A549 (cell line): ENCODE measurements at places on chromosomes 1 and 21.

GRCh38 chr1:101282314-101283038, 45.7 kb downstream of the S1PR1 start:
- no peak for DNase-seq

- DNase-seq = no peak
These were observed 200.2 kb downstream of the APP start for GRCh38 chr21:25970254-25970930.

DNA sequence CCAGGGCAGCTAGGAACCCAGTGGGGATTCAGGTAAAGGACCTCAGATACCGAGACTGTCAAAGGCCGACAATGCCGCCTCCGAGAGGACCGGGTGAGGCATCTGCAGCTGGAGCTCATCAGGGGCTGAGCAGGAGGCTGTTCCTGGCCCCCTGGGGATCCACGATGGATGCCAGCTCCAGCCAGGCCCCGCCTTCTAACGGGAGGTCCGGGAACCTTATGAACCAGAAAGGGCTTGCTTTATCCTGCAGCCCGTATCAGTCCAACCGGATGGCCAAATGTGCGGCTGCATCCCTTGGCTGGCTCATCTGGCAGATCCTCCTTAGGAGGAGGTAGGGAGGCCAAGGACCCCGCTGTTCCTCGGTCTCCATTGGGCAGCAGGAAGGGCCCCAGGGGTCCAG, 32.0 kb downstream of the SLC45A1 start:
- no peak for DNase-seq

DNA sequence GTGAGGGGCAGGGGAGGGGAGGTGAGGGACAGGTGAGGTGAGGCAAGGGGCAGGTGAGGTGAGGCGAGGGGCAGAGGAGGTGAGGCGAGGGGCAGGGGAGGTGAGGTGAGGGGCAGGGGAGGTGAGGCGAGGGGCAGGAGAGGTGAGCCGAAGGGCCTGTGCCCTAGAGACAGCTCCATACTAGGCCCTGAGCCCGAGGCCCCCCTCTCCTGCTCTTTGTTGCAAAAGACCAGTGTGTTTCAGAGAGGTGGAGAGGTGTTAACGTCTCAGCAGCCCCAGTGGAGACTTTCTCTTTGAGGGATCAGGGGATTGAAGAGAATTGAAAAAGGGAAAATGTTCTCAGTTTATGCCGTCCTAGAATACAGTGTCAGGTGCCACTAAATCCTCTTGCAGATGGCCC, 44.2 kb downstream of the EPHB2 start:
- no peak for DNase-seq

- no peak for DNase-seq
These were observed 25.3 kb downstream of the ZMYND12 start for GRCh38 chr1:42430286-42431135.

- DNase-seq = no peak
These were observed 3.4 kb downstream of the CACHD1 start for GRCh38 chr1:64473367-64473766.

DNA sequence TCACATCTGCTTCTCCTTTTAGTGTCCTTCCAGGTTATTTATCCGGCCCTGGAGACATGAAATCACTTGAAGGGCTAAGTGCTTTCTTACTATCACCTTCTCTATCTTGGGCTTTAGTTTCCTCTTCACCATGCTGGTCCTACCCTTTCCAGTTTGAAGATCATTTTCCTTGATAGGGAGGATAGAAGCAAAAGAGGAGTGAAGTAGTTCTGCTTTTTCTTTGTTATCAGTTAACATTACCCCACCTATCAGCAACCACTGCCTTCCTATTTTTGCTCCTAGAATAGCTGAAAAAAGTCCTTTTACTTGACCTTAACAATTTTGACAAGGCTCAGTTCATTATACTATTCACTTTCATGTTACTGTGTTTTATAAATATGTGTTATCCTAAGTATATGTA, 19.4 kb downstream of the RGL1 start:
- no peak for DNase-seq

GRCh38 chr1:154404511-154404931, 622 bp upstream of the IL6R start:
- no peak for DNase-seq

DNA sequence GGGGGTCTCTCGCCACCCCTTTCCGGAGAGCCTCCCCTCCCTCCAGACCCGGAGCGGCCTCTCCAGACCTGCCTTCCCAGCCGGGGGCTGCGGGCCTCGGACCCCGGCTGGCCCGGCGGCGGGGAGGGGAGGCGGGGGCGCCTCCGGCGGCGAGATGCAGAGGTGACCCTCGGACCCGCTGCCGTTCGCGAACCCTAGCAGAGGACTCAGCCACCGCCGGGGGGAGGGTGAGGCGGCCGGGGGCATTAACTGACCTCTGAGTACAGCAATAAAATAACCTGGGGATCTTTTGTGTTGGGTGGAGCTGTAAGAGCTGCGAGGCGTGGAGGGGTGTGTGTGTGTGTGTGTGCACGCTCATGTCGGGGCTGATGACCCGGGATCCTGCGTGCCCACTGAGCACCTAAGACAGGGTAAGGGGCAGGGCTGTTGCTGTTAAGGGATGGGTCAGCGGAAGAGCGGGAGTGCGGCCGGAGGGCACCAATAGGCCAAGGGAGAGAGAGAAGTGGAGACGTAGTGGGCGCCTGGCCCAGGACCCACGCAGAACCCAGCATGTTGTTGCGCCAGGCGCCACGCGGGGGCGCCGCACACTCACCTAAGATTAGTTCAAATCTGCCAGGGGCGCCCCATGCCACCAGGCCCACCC, 6.3 kb downstream of the HAPLN2 start:
- peak; percentile 61 for DNase-seq

- DNase-seq = no peak
These were observed 117.5 kb downstream of the BACH1 start for GRCh38 chr21:29416268-29416667.

- no peak for DNase-seq
These were observed 104.6 kb downstream of the ARHGEF10L start for GRCh38 chr1:17643861-17644703.

DNA sequence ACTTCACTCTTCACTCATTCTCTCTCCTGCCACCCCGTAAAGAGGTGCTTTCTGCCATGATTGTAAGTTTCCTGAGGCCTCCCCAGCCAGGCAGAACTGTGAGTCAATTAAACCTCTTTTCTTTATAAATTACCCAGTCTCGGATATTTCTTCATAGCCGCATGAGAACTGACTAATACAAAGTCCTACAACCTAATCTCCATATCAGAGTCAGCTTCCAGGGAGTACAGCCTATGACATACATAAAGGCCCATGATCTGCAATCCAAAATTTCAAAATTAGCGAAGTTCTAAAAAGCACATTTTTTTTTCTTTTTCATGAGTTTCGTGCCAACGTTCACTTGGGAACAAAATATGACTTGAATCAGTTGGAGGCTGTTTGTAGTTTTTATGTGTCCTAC, 256.9 kb upstream of the DUSP10 start:
- DNase-seq = no peak

- DNase-seq = no peak
These were observed 28.9 kb upstream of the NFASC start for GRCh38 chr1:204841798-204842197.

GRCh38 chr1:157497284-157497683, 55.0 kb downstream of the FCRL5 start:
- DNase-seq = no peak

DNA sequence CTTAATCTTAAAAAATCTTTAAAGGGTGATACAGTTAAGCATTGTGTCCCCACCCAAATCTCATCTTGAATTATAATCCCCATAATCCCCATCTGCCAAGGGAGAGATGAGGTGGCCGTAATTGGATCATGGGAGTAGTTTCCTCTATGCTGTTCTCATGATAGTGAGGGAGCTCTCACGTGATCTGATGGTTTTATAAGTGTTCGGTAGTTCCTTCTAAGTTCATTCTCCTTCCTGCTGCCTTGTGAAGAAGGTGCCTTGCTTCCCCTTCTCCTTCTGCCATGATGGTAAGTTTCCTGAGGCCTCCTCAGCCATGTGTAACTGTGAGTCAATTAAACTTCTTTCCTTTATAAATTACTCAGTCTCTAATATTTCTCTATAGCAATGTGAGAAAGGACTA, 10.7 kb downstream of the DHRS3 start:
- no peak for DNase-seq

DNA sequence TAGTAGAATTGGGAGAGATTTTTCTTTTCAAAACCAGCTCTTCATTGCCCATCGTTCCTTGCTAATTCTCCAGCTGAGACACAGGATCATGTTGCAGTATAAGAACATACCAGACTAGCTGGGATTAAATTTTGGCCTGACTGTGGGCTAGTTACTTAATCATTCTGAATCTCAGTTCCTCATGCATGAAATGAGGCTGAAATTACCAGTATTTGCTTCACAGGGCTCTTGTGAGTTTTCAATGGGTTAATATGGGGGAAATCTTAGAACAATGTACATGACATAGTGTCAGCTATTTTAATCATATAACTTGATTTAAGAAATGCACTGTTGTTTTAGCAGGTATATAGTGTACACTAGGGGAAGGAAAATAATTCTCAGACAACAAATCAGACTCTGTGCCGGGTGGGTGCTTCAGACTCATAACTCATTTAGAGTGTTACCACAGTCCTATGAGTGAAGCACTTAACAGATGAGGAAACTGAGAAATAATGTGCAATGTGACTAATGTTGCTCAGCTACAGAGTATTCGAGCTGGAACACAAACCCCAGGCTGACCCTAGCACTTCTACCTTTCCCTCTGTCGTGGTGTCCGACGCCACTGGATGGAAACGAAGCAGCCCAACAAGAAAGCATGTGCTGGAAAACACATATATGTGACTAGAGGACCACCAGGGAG, 137.6 kb upstream of the SGIP1 start:
- DNase-seq = no peak

GRCh38 chr21:37660709-37661108, 255.5 kb downstream of the KCNJ6 start:
- DNase-seq = no peak

DNA sequence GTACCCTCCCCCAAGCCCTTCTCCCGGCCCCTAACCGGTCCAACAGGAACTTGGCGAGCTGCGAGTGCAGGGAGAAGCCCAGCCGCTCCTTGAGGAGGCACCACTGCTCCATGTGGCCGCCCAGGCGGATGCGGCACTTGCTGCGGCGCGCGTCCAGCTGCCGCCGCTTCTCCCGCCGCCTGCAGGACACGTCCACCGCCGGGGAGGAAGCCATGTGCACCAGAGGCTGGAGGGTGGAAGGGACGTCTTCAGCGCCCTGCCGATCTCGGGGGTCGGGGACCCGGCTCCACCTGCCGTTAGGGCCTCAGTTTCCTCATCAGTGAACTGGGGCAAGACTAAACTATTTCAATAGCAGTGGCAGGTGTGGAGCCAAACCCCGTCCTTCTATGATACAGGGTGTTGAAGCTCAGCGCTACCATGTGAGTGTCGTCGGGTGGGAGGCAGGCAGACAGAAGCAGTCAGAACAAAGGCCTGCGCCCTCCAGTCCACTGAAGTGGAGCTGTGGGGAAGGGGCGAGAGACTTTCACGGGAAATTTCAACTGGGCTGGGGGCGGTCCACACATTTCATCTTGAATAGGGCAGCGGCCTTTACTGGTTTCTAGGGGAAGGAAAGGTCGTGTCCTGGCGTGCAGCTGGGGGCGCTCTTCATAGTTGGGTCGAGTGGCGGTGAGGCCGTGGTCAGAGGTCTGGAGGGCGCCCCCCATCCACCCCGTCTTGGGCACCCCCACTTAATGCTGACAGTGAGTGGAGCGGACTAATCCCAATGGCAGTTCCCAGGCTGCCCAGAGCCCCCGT, 592 bp downstream of the ZNF692 start:
- peak; percentile 59 for DNase-seq

DNA sequence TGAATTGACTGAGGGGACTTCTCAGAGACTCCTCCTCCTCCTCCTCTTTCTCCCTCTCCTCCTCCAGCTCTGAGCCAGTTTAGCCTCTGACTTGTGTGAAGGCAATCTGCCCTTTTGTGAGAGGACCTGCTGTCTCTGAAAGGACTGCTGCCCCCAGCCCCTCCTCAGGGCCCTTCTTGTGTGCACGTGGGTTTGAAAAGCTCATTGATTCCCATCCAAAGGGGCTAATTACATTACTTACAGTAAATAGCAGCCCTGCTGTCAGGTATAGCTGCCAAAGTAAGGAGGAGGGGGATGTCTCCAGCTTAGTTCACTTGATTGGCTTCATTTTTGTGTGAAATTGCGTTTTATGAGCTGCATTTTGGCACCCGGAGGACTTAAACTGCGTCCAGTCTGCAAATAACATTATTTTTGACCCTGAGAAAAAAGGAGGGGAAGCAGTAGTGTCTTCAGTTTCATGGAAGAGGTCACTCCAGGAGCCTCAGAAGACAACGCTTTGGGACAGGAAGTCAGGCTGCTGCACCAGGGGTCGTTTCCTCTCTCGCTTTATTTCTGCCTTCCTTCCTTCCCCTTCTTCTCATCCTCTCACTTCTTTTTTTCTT, 1.8 kb upstream of the LHX9 start:
- no peak for DNase-seq

DNA sequence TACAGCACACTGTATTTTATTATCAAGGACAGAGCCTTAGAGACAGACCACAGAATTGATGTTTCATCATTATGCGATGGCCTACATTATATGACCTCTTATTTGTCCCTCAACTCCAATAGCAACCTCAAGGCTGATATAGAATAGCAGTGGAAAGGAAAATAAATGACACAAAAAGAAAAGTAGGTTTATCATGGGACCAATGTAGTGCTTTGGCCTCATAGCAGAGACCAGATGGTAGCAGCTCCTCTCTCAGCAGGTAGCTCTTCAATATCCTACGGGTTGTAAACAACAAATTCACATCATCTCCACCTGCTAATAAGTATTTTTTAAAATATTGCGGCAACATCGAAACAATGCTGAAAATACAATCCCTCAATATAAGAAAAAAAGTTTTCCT, 25.2 kb downstream of the ANP32E start:
- DNase-seq = no peak

GRCh38 chr1:227451057-227451456, 112.3 kb upstream of the ZNF678 start:
- DNase-seq = no peak

- DNase-seq = peak; percentile 52
These were observed 803 bp downstream of the COP1 start for GRCh38 chr1:176206006-176206960.

DNA sequence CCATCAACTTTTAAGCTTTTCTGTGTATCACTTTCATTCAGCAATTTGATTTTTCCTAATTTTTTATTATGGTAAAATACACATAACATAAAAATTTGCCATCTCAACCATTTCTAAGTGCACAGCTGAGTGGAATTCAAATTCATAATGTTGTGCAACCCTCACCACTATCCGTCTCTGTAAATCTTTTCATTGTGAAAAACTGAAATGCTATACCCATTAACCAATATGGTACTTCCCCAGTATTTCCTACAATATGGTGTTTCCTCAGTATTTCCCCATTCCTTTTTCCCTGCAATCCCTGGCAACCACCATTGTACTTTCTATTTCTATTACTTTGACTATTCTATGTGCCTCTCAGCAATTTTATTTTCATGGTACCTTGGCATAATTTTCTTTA, 6.8 kb downstream of the STPG1 start:
- no peak for DNase-seq
